ENCODE measurements at places on chromosomes 7 and 10.

DNA sequence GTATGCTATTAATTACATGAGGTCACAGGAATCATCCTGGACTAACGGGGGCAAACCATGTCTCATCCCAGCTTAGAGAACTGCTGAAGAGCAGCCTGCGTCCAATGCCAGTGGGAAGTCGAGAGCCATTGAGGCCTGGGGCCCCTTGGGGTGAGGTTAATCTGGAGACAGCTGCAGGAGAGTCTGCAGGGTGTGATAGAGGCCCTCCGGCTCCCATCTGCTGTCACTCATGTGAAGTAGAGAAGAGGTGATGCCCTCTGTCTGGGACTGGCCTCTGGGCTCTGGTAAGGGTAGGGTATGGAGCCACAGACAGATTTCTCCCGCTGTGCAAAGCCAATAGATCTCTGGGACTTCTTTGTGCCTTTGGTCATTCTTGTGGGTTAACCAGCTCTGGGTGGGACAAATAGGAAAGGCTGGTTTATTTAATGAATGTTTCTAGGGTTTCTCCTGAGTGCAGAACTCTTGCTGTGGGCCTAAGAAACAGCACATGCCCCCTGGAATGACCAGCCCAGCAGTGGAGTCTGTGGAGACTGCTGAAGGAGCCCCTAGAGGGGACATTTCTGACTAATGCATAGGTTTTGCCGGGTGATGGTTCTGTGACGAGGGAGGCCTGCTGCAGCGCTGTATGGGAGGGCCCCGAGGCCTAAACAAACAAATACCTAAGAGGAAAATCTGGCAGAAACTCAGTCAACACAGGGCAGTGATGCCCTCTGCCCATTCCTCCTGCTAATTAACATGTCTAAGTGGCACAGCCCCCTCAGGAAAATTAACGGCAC lies 34.5 kb downstream of the CRHR2 start:
- DNase-seq = no peak

DNA sequence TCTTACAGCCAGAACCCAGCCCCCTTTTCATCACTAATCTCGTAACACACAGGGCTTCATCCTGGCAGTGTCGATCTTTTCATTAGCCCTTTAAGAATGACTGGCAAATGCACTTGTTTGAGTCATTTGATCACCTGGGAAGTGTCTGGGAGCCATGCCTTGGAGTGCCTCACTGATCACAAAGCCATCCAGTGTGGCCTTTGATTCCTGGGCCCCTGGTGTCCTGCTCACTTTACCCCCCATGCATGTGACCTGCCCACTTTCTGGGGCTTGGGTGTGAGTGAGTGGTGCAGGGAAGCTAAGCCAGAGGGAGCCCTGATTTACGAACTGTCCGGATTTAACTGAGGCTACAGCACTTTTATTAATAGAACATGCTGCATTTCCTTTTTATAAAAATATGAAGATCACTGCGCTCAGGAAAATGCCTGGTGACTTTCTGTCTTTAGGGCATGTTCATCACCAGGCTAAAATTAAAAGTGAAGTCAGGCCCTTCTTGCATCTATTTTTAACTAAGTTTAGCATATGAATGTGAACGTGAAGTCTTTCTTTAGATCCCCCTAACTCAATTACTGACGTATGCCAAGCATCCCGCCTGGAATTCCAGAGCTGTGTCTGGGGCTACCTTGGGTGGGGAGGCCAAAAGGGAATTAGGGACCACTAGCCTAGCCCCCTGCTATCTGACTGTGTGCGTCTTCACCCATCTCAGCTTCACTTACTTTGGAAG lies 23.6 kb downstream of the RBM20 start:
- DNase-seq = no peak

- DNase-seq = no peak
Observed at GRCh38 chr7:148327379-148327778, 263.2 kb upstream of the C7orf33 start.

- DNase-seq = no peak
Observed at GRCh38 chr7:68425377-68425776, 1172.9 kb upstream of the AUTS2 start.

DNA sequence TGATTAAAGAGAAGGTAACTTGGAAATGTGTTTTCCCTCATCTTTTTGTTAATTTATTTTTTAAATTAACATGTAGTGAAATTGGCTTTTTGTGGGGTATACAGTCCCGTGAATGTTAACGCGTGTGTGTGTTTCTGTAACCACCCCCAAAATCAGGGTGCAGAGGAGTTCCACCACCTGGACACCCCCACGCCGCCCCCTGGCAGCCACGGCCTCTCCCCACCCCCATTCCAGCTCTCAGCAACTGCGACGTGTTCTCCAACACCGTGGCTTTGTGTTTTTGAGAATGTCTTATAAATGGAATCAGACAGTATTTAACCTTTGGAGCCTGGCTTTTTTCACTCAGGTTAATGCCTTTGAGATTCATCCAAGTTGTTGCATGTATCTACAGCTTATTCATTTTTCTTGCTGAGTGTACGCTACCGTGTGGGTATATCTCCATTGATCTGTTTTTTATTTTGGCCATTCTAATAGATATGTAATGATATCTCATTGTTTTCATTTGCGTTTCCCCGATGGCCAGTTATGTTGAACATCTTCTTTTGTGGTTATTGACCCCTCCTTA lies 218.8 kb downstream of the EBF3 start:
- DNase-seq = no peak

DNA sequence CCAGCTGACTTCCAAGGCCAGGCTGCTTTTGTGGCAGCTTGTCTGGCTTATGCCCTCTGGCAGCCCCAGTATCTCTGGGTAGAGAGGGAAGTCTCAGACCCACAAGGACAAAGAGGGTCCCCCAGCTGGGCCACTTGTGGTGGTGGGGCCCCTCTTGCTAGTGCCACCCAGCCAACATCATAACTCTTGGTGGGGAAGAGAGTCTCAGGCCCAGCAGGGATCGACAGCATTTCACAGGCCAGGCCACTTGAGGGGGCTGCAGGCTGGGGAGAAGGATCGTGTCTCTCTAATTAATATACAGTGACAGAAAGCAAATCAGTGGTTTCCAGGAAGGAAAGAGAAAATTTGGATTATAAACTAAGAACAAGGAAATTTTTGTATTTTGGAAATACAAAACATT lies 76.0 kb downstream of the TYW1B start:
- no peak for DNase-seq

DNA sequence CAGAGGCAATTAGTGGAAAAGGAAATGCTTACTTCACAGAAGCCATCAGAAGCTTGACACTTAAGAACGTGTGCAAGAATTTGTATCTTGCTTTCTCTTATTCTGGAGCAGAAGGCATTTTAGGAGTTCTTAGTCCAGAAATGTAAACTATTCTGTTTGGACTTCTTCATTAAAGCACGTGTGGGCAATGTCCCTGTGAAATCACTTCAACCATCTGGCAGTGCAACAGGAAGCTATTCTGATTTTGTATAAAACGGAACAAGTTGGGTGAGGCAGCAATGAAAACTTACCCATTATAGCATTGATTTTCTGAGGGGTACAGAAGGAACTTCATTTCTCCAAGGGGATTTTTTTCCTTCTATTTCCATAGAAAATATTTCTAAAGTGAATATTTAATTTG lies 21.3 kb upstream of the ARHGAP21 start:
- DNase-seq = peak; percentile 1
